ENCODE measurements at places on chromosomes 12 and 14. TPM values are rescaled to one million over a fixed set of nuclear protein-coding genes. Genes with fewer than 3 reads are reported as not detected.

- peaks cover 54% of the 10 kb centered on the region for H3K4me1 ChIP-seq
- no peak overlapping the region for H3K4me3 ChIP-seq
- DNase-seq = no peak
- no peaks in the 10 kb centered on the region for H3K36me3 ChIP-seq
- no peaks in the 10 kb centered on the region for H3K27me3 ChIP-seq
Observed at GRCh38 chr14:106187216-106187615, 660.8 kb downstream of the TMEM121 start.

DNA sequence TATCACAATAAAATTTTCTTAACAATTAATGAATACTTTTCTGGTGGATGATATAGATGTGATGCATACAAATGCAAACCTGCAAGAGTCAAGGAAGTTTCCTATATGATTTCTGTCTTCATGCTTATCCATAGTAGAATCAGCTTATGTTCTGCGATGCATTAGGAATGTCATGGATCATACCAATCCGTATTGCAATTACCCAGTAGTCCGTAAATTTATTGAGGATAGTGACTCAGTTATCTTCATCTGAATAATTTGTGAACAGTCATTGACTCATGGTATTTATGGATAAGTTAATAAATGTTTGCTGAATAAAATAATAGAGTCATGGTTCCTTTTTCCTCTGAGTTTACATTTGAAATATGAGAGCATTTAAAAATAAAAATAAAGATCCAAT is 483.4 kb downstream of the LRFN5 start:
- no peak overlapping the region for H3K27ac ChIP-seq
- H3K4me3 ChIP-seq = no peak overlapping the region
- DNase-seq = no peak
- no peaks in the 10 kb centered on the region for H3K4me1 ChIP-seq

- peaks cover 1% of the 10 kb centered on the region for H3K36me3 ChIP-seq
- no peak for DNase-seq
- H3K27me3 ChIP-seq = no peaks in the 10 kb centered on the region
- no peak overlapping the region for H3K4me3 ChIP-seq
Observed at GRCh38 chr14:100350276-100350926, 27.3 kb downstream of the SLC25A47 start.

GRCh38 chr14:59331217-59331616 is 134.0 kb downstream of the GPR135 start:
- H3K36me3 ChIP-seq = peaks cover 1% of the 10 kb centered on the region
- no peak for DNase-seq
- H3K4me1 ChIP-seq = peaks cover 10% of the 10 kb centered on the region
- no peak overlapping the region for H3K27ac ChIP-seq
- H3K4me3 ChIP-seq = no peak overlapping the region

Gene TMEM233
- total RNA-seq = not detected
